ENCODE measurements at places on chromosomes 12 and 14.

GRCh38 chr14:67050896-67051295 lies 138.3 kb upstream of the GARIN2 start:
- no peak for DNase-seq

DNA sequence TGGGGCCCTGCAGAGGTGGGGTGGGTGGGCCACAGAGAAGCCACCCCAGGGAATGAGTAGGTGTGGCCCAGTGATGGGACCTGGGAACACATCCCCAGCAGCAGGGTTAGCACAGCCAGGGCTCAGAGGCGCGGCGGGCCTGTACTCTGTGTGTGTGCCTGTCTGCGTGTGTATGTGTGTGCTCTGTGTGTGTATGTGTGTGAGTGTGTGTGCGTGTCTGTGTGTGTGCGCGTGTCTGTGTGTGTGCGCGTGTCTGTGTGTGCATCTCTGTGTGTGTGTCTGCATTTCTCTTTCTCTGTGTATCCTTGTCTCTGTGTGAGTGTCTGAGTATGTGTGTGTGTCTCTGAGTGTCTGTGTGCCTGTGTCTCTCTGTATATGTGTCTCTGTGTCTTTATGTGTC lies 26.1 kb downstream of the KIF26A start:
- no peak for DNase-seq

GRCh38 chr14:68216957-68217356 lies 397.4 kb downstream of the RAD51B start:
- DNase-seq = no peak

GRCh38 chr12:56517854-56518253 lies 3.8 kb upstream of the RBMS2 start:
- DNase-seq = no peak

DNA sequence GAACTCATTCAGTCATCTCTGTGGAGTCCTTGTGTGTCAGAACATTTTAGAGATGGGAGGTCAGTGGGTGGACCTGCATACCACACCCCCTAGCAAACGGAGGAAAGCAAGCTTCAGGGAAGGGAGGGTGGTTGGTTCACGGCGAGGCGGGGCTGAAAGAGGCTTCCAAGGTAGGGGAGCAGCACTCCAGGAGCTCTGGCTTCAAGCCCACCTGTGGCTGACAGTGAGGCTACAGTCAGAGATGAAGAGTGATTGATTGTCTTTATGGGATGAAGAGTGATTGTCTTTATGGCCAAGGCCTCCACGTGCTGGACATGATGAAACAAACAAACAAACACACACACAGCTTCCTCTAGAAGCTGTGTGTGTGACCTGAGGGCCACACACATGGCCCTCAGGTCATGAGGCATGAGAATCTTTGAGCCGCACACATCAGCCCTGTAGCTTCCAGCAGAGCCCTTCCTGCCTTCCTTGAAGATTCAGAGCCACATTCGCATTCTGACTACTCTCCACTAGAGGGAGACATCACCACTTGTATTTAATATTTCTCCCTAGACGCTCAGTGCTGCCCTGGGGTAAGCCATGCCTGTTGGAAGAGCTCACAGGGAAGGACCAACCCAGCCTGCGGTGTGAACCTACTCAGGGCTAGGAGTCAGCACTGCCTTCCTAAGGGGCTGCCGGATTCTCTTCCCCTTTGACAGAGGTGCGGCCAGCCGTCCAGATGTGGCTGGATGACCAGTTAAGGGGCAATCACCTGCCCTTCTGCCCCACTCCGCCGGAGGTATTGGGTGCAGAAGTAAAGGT lies 54.4 kb upstream of the KCNA1 start:
- DNase-seq = peak; percentile 83

GRCh38 chr12:2187195-2187945 lies 134.6 kb downstream of the CACNA1C start:
- no peak for DNase-seq

DNA sequence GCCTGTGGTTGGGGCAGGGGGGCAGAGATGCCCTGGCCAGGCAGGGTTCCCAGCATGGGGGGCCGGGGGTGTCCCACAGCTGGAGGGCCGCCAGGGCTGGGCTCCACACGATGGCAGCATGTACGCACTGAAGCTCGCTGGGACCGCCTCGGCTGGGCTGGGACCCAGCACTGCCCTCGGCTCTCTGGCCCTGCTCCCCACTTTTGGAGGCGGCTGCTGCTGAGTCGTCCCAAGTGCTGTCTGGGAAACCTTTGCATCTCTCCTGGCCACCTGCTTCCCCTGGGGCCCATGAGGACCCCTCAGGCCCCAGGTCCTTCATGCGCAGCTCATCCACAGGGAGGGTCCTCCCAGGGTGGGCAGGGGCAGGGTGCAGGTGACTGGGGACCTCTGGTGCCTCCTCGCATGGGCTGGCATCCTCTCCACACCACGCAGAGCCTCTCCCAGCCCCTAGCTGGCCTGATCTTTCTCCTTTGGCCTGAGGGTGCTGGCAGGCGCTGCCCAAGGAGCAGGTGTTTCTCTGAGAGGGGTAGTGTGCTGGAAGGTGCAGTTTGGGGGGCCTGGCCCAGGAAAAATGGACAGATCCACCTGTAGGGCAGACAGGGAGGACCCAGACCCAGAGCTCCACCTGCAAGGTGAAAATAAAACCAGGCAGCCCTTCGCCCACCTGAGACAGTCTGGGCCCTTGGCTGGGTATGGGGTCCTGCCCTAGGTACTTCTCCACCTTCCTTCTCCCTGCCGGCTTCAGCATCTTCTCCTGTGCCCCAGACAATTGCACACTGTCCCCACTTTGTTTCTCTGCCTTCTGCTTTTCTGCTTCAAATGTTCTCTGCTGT lies 46.9 kb downstream of the DLK1 start:
- no peak for DNase-seq

DNA sequence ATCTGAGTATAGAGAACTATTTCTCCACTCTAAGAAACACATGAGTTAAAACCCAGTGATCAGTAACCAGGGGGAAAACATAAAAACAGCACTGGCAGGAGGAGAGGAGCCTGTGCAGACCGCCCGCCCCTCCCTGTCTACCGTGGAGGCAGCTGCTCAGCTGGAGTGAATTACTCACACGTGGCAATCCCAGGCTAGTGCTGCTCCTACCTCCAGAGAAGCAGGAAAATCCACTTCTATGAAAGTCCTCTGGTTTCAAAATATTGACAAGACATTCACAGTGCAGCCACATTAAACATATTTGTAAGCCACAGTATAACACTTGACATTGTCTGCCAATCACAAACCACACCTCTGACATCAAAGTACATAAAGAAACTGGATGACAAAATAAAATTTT lies 16.7 kb downstream of the TMEM132D start:
- no peak for DNase-seq

GRCh38 chr14:21521501-21521900 lies 4.6 kb downstream of the SALL2 start:
- DNase-seq = no peak

- DNase-seq = no peak
These were observed 160.6 kb upstream of the EGLN3 start for GRCh38 chr14:34111505-34111904.

GRCh38 chr12:64595863-64596793 lies 14.2 kb upstream of the RASSF3 start:
- DNase-seq = no peak

- no peak for DNase-seq
These were observed 178.0 kb downstream of the GRIP1 start for GRCh38 chr12:66500841-66501240.

DNA sequence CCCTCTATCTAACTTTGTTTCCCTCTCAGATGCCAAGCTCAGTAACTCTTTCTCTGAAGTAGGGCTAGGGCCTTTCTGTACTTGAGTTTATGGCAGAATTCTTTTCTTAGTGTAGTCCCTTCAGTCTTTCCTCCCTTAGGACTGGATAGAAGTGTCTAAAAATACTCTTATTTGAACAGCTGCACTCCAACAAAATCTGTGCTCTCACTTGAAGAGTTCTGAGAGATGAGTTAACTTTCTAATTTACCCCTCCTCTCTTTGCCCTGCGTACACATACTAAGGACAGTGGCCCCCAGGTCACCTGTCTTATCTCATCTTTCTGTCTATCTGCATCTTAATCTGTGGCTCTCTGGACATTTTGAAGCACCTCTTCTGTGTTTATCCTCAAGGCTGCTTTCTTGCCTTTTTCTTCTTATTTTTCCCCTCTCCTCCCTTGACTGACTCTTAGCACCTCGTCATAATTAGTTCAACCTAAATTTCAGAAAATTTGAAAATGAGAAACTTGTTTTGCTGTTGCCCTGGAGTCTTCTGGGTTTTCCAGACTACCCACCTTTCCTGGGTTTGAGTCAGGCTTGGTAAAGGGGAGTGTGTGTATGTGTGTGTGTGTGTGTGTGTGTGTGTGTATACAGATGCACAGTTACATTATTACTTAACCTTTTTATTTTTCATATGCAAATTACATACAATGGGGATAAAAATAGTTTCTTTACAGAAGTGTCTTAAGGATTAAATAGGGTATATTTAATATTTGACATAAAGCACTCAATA lies 23.9 kb downstream of the NCKAP1L start:
- DNase-seq = no peak

DNA sequence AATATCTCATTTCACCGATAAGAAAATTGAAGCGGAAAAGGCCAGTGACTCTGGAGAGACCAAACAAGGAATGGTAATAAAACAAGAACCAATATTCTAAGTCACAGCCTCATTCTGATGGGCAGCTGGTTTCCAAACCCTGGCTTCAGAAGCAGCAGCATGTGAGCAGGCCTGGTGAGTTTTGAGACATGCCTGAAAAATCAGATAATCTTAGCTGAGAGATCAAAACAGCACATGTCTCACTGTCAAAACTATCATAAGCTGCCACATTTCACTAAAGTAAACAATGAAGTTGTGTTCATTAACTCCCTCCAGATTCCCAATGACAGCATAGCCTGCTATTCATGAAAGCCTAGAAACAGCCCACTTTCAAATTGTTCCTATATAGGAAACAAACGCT lies 36.5 kb downstream of the CIT start:
- no peak for DNase-seq

GRCh38 chr12:6863586-6864321 lies 3.6 kb upstream of the TPI1 start:
- DNase-seq = no peak

- DNase-seq = no peak
These were observed 29.1 kb upstream of the SLC38A2 start for GRCh38 chr12:46401662-46402061.

GRCh38 chr12:67640863-67641262 lies 7.7 kb upstream of the DYRK2 start:
- DNase-seq = no peak

DNA sequence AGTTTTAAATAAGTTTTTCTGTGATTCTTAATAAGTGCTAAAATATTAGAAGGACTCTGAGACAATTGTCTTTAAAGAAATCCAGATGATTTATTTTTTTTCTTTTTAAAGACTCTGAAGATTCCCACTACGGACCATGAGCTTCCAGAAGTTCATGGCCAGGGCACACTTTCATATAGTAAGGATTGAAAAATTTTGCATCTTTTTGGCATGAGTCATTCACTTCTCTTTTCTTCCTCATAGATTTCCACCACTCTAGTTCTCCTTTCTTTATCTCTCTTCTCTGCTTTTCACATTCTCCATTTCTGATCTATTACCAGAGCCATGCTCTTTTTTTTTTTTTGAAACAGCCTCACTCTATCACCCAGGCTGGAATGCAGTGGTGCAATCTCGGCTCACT lies 385.8 kb downstream of the FLRT2 start:
- no peak for DNase-seq

DNA sequence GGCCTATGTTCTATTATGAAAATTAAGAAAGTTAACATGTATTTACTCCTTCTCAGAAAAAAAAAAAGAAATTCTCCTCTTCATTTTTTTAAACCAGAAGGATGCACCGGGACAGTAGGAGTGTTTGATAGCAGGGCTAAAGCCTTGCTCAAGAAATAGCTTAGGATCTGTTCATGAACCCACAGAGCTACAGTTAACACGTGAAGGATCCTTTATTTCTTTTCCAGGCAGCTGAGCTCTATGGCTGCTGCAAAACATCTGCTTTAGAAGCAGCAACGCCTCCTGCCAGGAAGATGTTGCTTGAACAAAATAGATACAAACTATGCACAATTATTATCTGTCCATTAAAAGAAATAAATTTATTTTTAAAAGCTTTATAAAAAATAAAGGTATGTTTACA lies 254.8 kb downstream of the PRKD1 start:
- no peak for DNase-seq

DNA sequence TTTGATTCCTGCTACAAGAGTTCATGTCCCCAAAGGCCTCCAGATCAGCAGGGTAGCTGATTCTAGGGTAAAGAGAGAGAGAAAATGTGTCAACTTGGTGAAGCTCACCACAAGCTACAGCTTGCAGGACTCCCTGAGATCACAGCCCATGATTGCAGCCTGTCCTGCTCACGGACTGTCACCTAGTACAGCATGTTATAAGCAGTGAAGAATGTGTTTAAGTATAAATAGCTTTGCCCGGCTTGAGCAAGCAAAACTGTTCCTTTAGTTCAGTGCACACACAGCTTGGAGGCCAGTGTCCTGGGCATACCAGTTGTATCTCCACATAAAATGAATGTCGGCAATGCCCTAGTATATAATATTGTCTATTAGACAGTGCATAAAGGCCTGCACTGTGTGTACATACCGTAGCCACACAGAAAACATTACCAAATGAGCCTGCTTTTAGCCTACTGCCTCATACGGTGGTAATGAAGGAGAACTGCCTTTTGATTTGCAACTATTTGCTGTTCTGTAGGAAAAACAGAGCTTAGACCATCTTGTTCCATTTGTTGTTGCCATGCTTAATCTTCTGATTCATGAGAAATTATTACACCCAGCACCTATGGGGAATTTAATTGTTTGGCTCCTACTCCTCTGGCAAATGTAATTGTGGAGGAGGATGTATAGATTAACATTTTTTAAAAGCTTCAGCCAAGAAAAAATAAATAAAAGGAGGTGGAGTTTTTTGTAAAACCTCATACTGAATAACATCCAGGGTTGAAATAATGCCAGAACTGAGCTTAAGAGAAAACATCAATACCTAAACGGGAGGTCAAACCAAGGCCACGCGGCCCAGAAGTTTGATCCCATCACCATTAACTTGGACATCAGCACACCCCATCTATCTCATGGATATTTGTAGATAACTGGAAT lies 108.1 kb upstream of the G2E3 start:
- no peak for DNase-seq

DNA sequence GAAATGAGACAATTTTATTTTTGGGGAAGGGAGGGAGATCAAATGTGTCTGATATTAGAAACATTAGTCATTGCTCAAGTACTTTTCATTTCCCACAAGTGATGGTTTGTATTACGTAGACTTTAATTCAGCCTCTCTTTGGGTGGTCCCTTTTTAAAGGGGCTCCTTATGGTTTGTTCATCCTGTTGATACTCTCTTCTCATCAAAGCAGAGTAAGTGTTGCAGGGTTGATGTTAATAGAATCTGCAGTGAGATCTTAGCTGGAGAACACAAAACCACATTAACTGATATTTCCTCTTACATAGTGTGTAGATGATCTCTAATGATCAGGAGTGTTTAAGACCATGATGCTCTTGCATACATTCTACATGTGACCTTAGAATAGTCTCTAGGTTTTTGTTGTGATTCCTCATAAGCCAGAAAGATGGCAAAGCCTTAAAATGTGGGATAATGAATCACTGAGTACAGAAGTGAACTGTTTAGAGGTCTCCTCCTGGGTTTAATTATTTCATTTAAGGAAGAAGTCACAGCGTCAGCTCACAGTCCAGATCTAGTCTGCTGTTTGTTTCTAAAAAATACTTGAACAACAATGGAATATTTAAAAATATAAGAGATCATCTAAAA lies 87.4 kb upstream of the PTPRR start:
- no peak for DNase-seq

- no peak for DNase-seq
These were observed 62.3 kb downstream of the GCH1 start for GRCh38 chr14:54840336-54840735.

- DNase-seq = no peak
These were observed 106.1 kb downstream of the PRICKLE1 start for GRCh38 chr12:42483521-42483790.

GRCh38 chr12:111964935-111965334 lies 48.0 kb downstream of the TMEM116 start:
- no peak for DNase-seq
